ENCODE measurements at places on chromosomes 1 and 21.
A peak's percentile ranks its signal among the peaks of the same experiment; 100 is the strongest.

DNA sequence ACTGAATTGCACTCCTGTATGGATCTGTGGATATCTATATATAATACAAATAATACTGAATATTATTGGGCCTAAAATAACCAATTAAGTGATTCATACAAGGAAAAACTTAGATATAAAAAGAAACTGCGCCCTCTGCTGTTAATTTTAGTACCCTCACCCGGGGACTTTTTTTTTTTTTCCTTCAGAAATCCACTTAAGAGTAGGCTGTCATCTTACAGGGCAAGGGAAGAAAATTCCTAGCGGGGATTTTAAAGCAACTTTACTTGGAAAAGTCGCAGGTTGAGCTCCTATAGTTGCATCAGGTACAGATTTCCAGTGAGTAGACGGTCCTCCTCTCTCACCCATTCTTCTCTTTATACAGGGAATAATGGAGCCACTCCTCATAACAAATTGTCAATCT is 1.3 kb downstream of the NTNG1 start:
- DNase-seq = no peak

GRCh38 chr21:44083631-44084291 is 23.4 kb upstream of the PWP2 start:
- DNase-seq = peak; percentile 52

DNA sequence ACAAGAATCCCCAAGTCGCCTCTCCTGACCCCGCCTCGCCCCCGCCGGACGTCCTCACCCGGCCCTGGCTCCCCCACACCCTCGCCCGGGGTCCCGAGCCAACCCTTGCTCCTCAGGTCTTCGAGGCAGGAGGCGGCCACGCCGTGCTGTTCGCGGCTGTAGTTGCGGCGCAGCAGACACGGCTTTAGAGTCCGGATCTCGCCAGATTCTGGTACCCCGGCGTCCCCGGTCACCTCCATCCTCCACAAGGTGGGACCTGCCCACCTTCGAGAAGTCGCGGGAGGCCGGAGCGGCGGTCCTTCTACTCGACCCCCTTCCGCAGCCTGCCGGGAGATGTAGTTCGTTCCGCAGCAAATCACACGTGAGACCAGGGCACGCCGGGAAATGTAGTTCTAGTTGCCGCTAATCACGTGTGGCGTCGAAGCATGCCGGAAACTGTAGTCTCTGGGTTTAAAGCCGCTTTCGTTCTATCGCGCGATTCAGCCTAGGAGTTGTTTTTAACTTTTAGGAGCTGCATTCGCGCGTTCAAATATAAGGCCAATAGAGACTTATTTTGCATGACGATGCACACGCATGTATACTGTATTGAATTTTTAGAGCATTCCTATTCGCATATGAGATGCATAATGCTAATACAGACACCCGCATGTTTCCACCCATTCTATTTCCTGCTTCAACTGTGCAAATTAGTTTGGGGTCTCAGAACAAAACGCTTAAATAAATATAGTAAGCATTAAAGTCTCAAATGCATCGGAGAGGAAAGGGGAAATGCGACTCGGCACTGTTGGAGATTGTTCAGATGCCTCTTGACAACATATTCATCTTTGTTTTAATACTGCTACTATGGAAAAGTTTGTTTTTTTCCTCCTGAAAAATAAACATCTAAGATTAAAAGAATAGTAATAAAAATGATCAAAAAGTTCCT is at the start of gene DFFA:
DFFA (minus strand) TSS at position 310 of the 925 bp plus-strand sequence; CDS start at position 239, 71 bp downstream.
- DNase-seq = peak; percentile 87

DNA sequence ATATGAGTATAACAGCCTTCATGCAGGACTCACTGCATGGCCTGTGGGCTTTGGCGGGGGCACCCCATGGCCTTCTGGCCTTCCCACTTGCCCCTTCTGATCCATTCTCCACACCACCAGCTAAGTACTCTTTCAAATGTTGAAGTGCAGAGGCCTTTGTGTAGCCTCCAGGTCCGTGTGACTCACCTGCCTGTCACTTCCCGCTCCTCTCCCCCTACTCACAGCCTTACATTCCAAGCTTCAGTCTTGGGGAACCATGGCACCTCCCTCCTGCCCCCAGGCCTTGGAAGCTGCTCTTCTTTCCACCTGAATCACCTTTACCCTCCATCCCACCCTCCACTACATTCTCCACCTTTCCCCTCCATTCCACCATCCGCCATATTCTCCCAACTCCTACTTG is 69.6 kb downstream of the PGM1 start:
- no peak for DNase-seq

- DNase-seq = no peak
Observed at GRCh38 chr1:100039591-100039990, 69.8 kb downstream of the SLC35A3 start.

DNA sequence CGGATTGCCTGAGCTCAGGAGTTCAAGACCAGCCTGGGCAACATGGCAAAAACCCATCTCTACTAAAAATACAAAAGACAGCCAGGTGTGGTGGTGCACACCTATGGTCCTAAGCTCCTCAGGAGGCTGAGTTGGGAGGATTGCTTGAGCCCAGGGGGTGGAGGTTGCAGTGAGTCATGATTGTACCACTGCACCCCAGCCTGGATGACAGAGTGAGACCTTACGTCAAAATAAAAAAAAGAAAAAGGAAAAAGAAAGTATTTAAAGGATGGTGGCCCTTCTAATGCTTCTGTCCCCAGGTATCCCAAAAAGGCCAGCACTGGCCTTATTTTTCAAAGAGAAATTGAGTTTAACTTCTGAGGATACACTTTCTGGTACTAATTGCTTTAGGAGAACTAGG is 1.7 kb downstream of the IKBKE start:
- DNase-seq = no peak

Measured in stimulated activated CD4-positive, alpha-beta T cell treated with anti-CD3 and anti-CD28 coated beads, TNF-alpha, amount 100 ng/mL, for 48 hours (primary cell).